GM12891 (cell line): ENCODE measurements at places on chromosomes 7 and 10.

DNA sequence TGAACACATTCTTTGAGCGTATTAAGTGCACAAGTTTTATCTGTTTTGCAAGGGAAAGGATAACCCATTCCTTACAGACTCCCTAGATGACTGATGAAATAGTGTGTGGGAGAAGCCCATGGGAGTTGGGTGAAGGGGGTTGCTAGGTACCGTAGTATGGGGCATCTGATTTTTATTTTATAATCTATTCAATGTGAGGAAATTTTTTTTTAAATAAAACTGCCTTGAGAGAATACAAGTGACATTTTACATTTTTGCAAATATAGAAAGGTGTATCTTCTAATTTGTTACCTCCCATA is 1.4 kb downstream of the BTAF1 start:
- DNase-seq: no peak

GRCh38 chr7:37193087-37193774 is 255.4 kb downstream of the ELMO1 start:
- DNase-seq: no peak

DNA sequence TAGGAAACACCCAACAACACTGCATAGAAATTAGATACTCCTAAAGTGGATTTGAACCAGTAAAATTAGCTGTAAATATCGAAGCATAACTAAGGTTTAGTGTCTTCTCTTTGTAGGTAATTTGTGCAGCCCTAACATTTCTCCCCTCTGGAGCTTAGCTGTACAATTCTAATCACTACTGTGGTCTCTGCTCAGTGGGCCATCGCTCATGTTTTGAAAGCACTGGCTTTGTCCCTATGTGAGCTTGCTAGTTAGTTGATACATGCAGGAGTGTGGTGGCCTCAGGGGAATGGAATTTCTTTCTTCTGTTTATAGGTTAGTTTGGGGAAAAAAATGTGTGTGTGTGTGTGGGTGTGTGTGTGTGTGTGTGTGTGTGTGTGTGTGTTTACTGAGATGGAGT is 373.1 kb downstream of the DPP6 start:
- DNase-seq: no peak

DNA sequence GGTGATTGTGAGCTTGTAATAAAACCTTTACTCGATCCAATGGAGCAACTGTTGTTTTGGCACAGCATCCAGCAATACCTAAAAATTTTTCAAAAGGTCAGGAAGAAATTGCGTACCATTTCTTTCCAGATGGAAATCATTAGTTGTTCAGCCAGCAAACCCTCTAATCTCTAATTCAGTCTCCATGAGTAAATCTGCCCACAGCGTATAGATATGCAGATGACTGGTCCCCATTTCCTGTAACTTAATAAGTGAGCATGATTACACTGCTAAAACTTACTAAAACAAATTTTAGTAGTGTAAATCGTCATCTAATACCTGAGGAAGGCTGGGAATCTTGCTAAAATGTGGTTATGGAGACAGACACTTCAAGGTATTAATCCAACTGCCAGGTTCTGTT is 10.6 kb downstream of the SLC25A16 start:
- no peak for DNase-seq

DNA sequence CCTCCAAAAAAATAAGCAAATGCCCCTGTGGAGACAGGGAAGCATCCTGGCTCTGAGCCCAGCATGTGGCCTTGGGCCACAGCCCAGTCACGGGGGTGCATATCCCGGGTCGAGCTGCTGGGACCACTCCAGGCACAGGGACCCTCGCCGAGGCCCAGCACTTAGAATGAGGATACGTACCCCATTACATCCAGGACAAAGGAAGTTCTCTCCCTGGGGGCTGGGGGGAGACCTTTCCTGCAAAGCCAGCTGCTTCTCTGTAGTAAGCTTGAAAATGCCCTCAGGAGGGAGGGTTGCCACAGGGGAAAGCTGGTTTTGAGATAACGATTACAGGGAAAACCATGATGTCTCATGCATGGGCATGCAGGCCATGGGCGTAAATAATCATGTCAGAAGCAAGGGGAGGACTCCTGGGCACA is 75.5 kb downstream of the HIPK2 start:
- no peak for DNase-seq

- DNase-seq: no peak
These were observed 255.0 kb downstream of the RPS24 start for GRCh38 chr10:78288663-78289062.

GRCh38 chr7:141362580-141363435 is 188.4 kb upstream of the AGK start:
- no peak for DNase-seq

GRCh38 chr10:101625821-101626412 is 37.8 kb downstream of the DPCD start:
- no peak for DNase-seq

DNA sequence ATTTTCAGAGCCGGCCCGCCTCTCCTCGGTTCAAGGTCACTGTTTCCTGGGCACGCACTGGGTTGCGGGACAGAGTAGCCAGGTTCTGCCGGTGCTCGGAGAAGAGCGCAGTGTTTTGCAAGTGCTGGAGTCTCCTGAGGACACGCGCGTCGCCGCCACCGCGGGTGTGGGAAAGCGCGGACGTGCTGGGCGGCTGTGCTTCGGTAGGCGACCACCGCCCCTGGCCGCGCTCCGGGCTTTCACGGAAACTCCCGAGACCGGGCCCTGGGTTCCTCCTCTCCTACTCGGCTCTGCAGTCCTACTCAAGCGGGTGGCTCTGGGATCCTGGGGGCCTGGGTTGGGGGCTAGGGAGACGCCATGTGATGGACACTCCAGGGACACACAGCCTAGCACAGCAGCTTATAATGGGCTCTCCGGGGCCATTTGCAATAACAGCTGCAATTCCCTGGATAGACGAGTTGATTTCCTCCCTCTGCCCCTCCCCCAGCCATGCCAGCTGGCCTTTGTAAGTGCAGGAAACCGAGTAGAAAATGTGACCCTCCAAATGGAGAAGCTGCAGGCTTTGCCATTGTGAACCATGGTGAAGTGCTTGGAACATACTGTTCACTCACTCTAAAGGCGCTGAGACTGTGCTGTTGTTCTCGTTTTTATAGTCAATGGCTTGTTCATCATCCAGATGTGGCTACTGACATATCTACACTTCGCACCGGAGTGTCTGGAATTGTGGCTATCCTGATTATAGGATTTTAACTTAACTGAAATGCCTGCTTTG is 2.1 kb downstream of the FRAT1 start:
- no peak for DNase-seq

DNA sequence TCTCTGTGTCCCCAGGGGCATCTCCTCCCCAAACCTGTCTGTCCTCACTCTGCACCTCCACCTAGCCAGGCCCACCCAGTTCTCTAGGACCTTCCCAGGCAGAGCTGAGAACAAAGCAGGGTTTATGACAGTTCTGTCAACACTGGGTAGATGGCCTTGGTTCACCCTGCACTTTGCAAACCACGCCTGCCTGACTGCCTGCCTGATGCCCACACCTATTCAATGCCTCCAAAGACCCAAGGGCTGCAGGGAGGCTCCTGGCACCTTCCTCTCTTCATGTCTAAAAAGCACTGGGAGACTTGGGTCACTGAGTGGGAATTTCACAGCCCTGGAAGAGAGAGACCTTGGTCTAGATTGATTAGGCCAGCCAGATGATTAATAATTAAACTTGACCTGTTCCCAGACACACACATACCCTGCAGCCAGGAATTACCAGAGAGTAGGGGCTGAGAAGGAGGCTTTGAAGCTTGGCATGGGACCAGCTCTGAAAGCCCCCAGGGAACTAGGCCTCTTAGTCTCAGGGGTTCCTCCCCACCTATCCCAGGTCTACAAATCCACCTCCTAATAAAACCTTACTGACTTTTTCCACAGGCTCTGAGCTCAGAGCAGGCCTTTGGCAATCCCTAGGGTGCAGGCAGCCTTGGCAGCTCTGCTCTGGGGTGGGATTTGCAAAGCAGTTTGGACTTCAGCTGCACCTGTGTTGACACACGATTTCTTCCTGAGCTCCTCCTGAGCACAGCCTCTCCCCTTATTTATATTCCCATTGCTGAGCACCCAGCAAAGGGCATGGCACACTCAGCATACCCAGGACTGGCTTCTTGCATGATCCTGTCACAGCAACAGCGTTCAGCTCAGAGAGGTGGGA is 25.7 kb upstream of the PDCD4 start:
- DNase-seq: no peak

GRCh38 chr7:110544194-110544593 is 546.7 kb upstream of the LRRN3 start:
- no peak for DNase-seq

DNA sequence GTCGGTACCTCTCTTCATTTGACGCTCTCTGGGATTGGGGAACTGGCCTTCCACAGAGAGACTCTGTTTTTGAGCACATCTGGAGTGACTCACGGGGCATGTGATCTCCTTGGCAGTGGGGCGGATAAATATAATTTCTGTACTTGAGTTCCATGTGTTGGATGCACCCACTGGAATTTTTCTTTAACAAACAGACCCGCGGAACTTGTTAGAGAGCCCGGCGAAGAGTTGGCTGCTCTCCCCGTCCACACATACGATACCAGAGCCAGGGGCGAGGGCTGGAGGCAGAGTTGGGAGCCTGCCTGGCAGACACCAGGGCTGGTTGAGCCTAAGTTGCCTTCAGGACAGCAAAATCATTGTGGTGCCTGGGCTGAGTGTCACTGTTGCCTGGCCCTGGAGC is at the start of gene FAM180A:
Gene FAM180A, minus strand, starts transcription at position 44 of the 400 bp plus-strand sequence. CDS start 233 bp downstream, outside the sequence.
- no peak for DNase-seq

DNA sequence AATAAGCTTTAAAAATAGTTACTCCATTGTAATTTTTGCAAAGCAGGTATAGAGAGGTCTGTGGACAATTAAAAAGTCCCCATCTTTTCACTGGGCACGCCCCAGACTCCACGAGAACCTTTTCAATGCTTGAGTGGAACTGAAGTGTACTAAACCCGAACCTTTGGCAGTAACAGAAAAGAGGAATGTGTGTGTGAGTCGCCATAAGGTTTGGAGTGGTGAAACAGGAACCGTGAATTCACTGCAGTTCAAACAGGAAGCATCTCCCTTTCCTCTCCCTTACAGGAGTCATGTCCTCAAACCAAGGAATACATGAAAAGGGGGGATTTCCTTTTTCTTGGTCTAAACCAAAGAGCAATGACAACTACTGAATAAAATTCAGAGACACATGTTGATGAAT is 23.2 kb downstream of the NDUFB2 start:
- no peak for DNase-seq

- DNase-seq: no peak
These were observed 54.9 kb upstream of the ABCB5 start for GRCh38 chr7:20560325-20561180.

GRCh38 chr10:86205306-86206239 is 161.0 kb downstream of the GRID1 start:
- no peak for DNase-seq

- DNase-seq: no peak
These were observed 118.6 kb downstream of the CNTNAP2 start for GRCh38 chr7:146235195-146235594.

- DNase-seq: no peak
These were observed 17.6 kb downstream of the SLF2 start for GRCh38 chr10:100930368-100930767.

- DNase-seq: no peak
These were observed 14.2 kb downstream of the ASZ1 start for GRCh38 chr7:117412946-117413559.

- no peak for DNase-seq
These were observed 45.2 kb downstream of the EBF3 start for GRCh38 chr10:129918836-129919235.

DNA sequence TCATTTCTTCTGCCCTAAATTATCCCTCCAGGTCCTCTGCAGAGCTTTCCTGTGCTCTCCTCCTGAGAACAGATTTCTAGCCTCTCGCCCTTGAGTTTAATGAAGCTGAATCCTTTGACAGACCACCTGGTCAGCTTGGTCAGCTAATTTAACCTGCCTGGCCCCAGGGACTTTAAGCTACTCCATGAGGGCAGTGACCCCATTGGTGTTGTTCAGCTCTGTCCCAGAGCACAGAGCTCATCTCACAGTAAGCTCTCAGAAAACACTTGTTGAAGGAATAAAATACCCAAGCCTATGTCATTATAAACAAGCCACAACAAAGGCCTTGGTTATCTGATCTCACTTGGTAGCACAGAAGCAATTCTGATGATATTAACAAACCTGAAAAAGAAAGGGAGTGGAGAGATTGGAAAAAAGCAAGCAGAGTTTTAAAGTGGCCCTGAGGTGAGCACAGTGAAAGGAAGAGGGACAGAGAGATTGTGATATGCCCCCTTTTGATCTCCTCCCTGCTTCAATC is 24.4 kb downstream of the SLC26A4 start:
- DNase-seq: no peak

DNA sequence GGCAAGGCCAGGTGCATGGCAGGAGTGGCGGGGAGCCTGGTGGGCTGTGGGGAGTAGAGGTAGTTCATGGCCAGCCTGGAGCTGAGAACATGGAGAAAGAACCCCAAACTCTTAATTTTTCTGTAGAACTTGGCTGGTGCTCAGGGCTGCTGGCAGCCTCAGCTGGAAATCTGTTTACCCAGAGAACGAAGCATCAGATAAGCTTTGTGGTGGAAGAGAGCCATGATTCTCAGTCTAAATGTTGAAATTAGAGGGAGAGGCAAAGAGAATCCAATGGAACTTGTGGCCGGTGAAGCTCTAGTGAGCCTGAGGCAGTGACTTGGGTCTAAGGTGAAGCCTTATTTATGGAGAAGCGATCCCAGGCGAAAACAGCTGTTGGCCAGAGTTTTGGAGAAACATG is 126.4 kb downstream of the CCDC3 start:
- no peak for DNase-seq

- DNase-seq: no peak
These were observed 77.0 kb upstream of the GPR22 start for GRCh38 chr7:107392830-107393229.

DNA sequence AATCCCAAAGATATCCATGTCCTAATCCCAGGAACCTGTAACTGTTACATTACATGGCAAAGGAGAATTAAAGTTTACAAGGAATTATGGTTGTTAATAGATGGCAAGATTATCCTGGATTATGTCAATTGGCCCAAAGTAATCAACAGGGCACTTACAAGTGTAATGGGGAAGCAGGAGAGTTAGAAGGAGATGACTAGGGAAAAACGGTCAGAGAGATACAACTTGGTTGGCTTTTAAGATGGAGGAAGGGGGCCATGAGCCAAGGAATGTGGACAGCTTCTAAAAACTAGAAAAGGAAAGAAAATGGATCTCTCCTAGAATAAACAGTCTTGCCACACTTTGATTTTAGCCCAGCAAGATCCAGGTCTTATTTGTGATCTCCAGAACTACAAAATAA is 3.3 kb downstream of the JMJD1C start:
- no peak for DNase-seq

DNA sequence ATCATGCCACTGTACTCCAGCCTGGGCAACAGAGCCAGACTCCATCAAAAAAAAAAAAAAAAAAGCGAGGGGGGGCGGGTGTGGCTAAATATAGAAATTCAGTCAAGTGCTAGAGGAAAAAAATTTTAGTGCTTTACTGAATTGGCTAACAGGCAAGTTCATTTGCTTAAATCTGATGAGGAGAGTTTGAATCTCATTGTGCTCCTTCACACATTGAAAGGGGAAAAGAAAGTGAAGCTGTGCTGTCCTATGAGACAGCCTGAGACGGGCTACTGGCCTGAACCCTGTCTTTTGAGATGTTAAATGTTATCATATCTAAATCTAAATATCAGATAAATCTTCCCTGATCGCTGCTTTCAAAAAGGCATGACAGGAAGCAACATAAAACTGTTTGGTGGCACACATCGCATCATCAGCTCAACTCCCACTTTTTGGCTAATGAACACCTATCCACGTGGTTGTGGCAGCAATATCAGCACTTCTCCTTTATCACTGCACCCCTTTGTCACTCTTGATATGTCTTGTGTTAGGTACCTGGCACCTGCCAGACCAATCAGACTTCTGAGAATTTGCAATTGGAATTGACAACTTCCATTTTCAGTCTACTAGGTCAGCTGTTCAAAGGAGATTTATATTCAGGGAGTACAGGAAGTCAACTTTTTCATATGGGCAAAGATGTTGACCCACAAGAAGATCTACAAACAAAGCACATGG is 14.0 kb upstream of the IFIT1B start:
- no peak for DNase-seq
